ENCODE measurements at places on chromosomes 12 and 14.

DNA sequence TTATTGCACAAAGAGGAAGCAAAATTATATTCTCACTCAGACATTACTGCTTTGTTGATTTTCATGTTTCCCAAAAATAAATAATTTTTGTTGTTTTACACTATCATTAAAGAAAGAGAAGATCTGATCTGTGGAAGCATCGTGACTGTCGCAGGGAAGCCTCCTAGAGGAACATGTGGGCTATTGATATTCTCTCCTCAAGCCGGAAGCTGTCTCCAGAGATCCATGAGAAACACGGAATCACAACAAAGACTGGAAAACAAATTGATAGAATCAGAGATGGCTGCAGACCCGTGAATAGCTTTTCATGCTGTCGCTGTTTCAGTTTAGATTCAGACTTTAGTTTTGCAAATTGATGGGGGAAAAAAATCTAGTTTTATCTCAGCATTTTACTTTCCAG is 235.2 kb upstream of the TMPO start:
- no peaks in the 10 kb centered on the region for H3K36me3 ChIP-seq
- no peaks in the 10 kb centered on the region for H3K27me3 ChIP-seq
- H3K27ac ChIP-seq, result no peak overlapping the region
- no peak overlapping the region for H3K4me3 ChIP-seq

DNA sequence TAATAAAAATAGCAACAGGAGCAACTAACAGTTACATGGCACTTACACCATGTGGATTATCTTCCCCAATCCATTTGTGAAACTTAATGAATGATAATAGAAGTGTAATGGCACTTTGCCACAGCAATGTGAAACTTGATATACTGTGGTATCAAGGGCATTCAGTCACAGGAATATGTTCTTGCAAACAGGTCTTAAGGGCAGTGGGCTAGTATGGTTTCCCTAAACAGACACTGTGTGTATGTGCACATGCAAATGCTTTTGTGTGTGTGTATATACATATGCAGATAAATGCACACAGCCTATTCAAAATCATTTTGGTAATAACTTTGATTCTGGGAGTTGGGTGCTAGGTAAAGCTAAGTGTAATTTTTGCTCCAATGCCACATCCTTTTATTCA is 26.2 kb upstream of the ARHGAP5 start:
- H3K27me3 ChIP-seq, result no peaks in the 10 kb centered on the region
- no peak overlapping the region for H3K4me3 ChIP-seq
- no peak overlapping the region for H3K27ac ChIP-seq
- H3K4me1 ChIP-seq, result no peaks in the 10 kb centered on the region
- no peak for DNase-seq
- no peaks in the 10 kb centered on the region for H3K36me3 ChIP-seq

DNA sequence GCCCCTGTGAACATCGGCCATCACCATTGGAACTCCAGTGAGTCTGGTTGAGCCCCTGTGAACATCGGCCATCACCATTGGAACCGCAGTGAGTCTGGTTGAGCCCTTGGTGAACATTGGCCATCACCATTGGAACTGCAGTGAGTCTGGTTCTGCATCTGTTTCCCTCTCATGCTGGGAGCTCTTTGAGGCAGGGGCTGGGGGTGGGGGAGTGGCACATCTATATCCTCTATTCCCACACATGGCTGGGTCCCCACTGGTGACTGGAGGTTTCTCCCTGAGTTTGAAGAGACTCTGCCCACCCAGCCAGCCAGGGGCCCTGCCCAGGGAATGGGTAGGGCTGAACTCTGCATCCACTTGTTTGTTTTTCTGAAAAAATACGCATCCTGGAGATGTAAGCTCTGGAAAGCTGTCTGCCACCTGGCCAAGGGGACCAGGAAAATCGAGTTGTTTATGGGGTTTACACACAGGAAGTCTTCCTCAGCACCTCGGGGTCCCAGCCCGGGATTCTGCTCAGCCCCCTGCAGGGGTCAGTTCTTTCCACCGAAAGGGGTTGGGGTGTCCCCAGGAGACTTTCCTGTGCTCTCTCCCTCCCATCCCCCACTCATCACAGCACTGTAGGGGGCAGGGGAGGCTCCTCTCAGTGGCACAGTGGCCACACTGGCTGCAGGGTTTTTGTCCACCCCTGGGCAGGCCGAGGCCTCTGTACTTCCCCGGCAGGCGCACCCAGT is 170.5 kb upstream of the GSC start:
- DNase-seq, result no peak
- no peak overlapping the region for H3K27ac ChIP-seq
- no peak overlapping the region for H3K4me3 ChIP-seq
- H3K36me3 ChIP-seq, result no peaks in the 10 kb centered on the region
- no peaks in the 10 kb centered on the region for H3K4me1 ChIP-seq

DNA sequence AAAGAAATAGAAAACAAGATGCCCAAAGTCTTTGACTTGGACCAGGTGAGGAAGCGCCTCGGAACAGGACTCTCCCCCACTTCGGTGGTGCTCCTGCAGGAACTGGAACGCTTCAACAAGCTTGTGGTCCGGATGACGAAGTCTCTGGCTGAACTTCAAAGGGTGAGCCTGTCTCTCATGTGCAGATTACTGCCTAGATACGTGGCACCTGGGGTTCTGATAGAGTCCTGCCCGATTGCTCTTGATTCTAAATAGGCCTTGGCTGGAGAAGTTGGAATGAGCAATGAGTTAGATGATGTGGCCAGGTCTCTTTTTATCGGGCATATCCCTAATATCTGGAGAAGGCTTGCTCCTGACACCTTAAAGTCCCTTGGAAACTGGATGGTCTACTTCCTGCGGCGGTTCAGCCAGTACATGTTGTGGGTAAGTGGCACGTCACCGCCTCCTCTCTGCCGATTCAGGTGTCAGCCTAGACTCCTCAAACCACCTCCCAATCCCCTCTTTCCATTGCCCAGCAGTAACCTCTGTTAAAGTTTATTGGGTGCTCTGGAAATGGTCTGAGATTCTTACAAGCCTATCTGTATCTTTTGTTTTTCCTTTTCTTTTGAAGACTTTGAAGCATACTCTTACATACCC is 40.8 kb downstream of the CCDC92 start:
- H3K4me3 ChIP-seq, result no peak overlapping the region
- H3K36me3 ChIP-seq, result peaks cover 18% of the 10 kb centered on the region
- H3K27me3 ChIP-seq, result no peaks in the 10 kb centered on the region
- no peak for DNase-seq

- no peak overlapping the region for H3K27ac ChIP-seq
- no peaks in the 10 kb centered on the region for H3K27me3 ChIP-seq
- DNase-seq, result no peak
These were observed 63.2 kb downstream of the KDM5A start for GRCh38 chr12:325906-326305.

- no peak overlapping the region for H3K4me3 ChIP-seq
- H3K27me3 ChIP-seq, result no peaks in the 10 kb centered on the region
- H3K36me3 ChIP-seq, result no peaks in the 10 kb centered on the region
- H3K4me1 ChIP-seq, result peaks cover 4% of the 10 kb centered on the region
- H3K27ac ChIP-seq, result no peak overlapping the region
- DNase-seq, result no peak
These were observed 9.8 kb upstream of the KRT83 start for GRCh38 chr12:52331039-52331438.

DNA sequence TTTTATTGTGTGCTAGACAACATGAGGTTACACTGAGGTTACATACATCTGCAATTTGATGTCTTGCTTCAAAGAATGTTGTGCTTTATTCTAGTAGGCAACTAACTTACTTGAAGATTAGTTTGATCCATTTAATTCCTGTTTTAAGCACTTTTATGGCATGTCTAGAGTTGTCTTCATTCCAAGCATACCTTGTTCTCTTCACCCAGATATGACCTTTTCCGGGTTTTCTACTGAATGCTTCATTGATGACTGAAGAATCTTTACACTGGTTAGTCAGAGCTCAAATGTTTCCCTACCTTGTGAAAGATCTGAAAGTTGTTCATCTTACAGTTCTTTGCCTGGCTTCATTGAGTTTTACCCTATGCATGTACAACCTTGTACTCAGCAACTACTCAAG is 274.0 kb upstream of the KITLG start:
- no peak for DNase-seq
- no peaks in the 10 kb centered on the region for H3K27me3 ChIP-seq
- H3K36me3 ChIP-seq, result no peaks in the 10 kb centered on the region
- H3K4me3 ChIP-seq, result no peak overlapping the region
- peak overlapping the region; percentile 81 for H3K27ac ChIP-seq

- no peaks in the 10 kb centered on the region for H3K27me3 ChIP-seq
- no peak overlapping the region for H3K27ac ChIP-seq
- H3K36me3 ChIP-seq, result no peaks in the 10 kb centered on the region
These were observed 308.0 kb upstream of the LMO3 start for GRCh38 chr12:16913832-16914490.

- H3K36me3 ChIP-seq, result no peaks in the 10 kb centered on the region
- H3K4me1 ChIP-seq, result no peaks in the 10 kb centered on the region
- H3K27ac ChIP-seq, result no peak overlapping the region
- DNase-seq, result no peak
- no peak overlapping the region for H3K4me3 ChIP-seq
These were observed 13.9 kb upstream of the OR11H6 start for GRCh38 chr14:20209595-20209994.

DNA sequence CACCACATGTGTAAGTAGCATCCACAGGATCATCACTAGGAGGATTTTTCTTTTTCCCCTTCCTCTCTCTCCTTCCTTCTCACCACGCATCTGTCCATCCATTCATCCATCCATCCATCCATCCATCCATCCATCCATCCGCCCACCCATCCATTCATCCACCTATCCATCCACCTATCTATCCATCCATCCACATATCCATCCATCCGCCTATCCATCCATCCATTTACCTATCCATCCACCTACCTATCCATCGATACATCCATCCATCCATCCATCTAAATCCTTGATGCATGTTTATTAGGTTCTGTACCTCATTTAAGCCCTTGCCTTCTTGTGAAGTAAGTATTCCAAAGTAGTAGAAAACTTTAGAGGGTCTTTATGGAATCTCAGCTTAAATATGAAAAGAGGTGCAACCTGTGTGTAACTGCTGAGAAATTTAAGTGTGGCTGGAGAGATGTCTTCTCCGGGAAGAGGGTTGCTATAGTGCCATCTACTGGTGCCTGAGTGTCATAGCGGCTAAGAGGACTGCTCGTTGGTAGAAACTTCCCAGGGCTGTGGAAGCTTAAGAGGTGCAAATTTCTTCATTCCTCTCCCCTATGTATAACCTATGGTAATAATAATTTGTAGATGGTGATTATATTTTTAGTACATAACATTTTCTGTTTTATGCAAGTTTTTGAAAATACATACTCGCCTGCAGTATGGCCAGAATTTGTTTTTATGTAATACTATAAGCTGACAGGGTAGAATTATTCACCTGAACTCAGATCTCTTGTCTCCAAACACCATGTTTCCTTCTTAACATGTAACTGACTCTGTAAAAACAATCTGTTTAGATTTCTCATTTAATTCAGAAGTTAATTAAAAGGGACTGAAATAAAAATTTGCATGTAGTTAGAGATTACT is 46.0 kb downstream of the MYO1H start:
- no peak overlapping the region for H3K27ac ChIP-seq
- H3K4me1 ChIP-seq, result no peaks in the 10 kb centered on the region
- H3K27me3 ChIP-seq, result no peaks in the 10 kb centered on the region
- DNase-seq, result peak; percentile 38

- no peak overlapping the region for H3K4me3 ChIP-seq
- H3K27me3 ChIP-seq, result no peaks in the 10 kb centered on the region
- no peaks in the 10 kb centered on the region for H3K36me3 ChIP-seq
- H3K27ac ChIP-seq, result no peak overlapping the region
These were observed 17.8 kb upstream of the HDAC7 start for GRCh38 chr12:47837190-47838171.

- no peaks in the 10 kb centered on the region for H3K36me3 ChIP-seq
- no peak for DNase-seq
- no peaks in the 10 kb centered on the region for H3K27me3 ChIP-seq
- H3K4me1 ChIP-seq, result peaks cover 2% of the 10 kb centered on the region
- H3K27ac ChIP-seq, result no peak overlapping the region
These were observed 72.0 kb upstream of the SEL1L start for GRCh38 chr14:81605660-81606059.

DNA sequence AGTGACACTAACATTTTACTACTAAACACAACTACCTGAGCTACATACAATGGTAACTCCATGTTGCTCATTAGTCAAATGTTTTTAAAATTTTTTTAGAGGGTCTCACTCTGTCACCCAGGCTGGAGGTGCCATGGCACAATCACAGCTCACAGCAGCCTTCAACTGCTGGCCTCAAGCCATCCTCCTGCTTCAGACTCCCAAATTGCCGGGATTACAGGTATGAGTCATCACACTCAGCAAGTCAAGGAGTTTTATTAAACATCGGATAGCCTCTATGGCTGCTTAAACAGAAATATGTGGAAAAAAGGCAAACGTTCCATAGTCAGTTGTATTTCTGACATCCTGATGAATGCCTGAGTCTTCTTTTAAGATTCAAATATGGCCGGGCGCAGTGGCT is 11.1 kb upstream of the NPFF start:
- no peak overlapping the region for H3K27ac ChIP-seq
- no peaks in the 10 kb centered on the region for H3K4me1 ChIP-seq
- no peak overlapping the region for H3K4me3 ChIP-seq
- H3K27me3 ChIP-seq, result no peaks in the 10 kb centered on the region
- peaks cover 39% of the 10 kb centered on the region for H3K36me3 ChIP-seq
- DNase-seq, result no peak

- H3K4me3 ChIP-seq, result no peak overlapping the region
- DNase-seq, result no peak
- H3K36me3 ChIP-seq, result no peaks in the 10 kb centered on the region
These were observed 1.5 kb downstream of the MLH3 start for GRCh38 chr14:75049731-75050201.

- no peak overlapping the region for H3K27ac ChIP-seq
- H3K4me3 ChIP-seq, result no peak overlapping the region
- H3K27me3 ChIP-seq, result no peaks in the 10 kb centered on the region
- DNase-seq, result no peak
These were observed 346.9 kb upstream of the FKBP4 start for GRCh38 chr12:2447861-2448260.

GRCh38 chr12:20808521-20808920 is 2.0 kb upstream of the SLCO1B3 start:
- DNase-seq, result no peak
- no peaks in the 10 kb centered on the region for H3K27me3 ChIP-seq
- no peaks in the 10 kb centered on the region for H3K36me3 ChIP-seq
- no peaks in the 10 kb centered on the region for H3K4me1 ChIP-seq
- H3K27ac ChIP-seq, result no peak overlapping the region
- no peak overlapping the region for H3K4me3 ChIP-seq

DNA sequence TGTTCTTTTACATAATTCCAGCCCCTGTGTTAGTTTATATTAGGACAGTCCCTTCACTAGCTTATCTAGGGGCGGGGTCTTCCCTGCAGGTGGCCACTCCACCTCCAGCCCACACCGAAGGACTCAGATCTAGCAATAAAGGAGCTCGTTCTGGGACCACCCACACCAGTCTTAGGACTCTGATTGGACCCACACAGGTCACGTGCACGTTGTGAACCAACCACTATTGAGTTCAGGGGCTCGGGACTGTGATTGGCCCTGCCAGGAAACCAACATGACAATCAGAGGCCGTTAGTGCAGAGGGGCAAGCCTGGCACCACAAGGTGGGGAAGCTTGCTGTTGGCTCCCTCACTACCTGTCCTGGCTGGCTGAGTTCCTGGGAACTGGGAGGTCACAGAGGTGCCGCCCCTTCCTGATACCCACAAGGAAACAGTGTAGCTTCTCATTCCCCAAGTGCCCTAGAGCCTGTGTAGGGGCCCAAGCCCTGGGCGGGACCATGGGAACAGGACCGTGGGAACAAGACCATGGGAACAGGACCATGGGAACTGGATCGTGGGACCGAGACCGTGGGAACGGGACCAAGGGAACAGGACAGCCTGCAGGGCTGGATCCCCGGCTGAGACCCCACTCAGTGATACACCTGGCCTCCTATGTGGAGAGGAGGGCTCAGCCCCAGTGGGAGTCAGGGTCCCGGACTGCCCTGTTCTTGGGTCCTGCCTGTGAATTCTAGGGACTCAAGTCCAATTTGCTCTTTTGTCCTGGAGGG is 297.8 kb downstream of the ADGRD1 start:
- H3K4me1 ChIP-seq, result no peaks in the 10 kb centered on the region
- no peak overlapping the region for H3K27ac ChIP-seq
- peaks cover 2% of the 10 kb centered on the region for H3K27me3 ChIP-seq
